ENCODE measurements at places on chromosomes 2 and 18.

DNA sequence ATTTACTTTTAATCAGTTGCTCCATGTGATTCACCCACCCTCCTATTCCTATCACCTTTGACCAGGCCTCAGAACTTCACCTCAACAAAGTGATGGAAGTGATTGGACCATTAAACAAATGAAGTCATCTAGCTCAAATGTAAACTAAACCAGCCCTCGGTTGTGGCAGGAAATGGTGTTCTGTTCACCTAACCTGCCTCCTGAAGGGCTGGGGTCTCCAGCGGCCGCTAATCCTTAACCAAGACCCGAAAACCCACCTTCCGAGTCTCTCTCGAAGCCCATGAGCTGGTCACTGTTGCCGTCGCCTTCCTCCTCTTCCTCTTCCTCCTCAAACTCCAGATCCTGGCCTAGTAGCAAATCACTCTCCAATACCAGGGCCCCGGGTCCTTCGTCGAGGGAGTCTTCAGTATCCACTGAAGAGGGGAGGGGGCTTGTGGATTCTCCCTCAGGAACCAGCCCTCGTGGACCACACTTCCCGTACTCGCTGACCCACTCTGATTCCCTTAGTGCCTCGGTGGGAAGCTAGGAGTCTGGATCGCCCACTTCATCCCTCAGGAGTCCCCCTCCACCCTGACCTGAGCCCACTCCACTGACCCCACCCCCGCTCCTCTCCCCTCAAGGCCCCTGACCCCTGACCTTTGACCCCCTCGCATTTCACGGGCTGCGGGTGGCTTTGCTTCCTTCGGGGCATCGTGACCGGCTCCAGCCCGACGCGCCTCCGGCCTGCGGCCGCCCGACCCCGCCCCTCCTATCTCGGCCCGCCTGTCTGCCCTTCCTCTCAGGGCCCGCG lies 503 bp downstream of the ZNF513 start:
- DNase-seq: no peak

DNA sequence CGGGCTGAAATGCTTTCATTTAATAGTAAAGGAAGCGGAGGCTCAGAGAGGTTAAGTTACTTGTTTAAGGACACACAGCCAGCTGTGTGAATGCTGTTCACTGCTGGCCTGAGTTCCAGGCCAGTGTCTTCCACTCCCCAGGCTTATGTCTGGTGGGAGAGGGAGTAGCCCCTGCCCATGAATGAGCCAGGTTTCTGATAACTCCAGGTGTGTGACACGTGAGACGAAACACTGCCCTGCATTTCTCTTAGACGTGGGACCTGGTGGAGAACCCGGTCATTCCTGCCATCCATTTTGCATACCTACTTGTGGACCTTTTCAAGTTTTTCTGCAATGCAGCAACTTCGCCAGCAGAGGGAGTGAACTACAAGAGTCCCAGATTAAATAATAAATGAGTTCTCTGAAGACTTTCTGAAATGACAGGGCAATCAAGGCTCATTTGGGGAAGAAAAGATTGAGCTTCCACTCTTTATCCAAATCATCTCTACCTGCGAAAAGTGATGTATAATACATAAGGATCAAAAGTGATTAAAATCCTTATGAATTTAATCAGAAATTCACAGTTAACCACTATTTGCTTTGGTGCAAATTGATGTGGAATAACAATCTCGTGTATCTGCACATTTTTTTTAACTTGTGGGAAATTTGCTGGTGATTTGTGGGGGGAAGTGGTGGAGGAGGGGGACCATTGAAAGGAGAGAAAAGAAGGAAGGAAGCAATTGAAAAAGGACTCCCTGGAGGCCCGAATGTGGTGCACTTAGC lies 79.4 kb upstream of the ASB18 start:
- DNase-seq: no peak

DNA sequence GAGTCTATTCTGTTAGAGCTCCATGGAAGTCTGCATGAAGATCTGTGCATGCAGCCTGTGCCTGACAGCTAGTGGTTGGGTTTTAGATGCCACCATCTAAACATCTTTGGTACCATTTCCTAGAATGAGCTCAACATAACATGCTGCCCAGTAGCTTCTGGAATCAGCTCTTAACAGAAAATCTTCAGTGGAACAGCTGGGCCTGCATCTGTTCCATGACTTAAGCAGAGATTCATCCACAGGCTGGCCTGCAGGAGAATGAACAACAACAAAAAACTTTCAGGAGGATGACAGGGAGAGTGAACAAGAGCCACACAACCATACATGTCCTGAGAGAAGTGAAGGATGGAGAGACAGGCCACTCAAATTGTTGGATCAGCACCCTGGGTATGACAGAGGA lies 316.6 kb downstream of the RDH14 start:
- DNase-seq: no peak

DNA sequence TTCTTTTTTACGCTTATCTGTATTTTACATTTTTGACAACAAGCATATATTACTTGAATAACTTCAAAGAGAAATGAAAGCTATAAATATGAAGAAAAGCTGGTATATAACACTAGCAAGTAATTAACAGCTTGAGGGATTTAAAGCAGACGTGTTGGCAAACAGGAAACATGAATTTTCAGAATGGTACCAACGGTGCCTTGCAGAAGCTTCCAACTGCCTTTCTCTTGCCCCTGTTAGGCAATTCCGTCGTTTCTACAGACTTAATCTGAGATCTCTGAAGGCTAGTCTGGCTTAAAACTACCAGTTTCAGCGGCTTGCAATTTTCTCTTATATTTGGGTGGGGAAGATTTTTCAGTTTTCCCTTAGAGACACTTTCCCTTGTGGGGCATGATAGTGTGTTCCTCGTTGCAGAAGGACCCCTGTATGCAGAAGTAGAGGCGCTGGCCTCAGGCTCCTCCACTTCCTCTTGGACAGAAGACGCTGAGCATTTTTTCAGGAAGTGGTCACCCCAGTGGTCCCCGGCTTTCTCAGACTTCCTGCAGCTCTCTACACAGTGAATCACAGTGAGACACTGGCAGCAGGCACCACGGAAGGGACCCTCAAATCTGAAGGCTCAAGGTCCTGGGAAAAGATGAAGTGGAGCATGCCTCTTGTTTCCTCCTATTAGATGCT lies 56.2 kb upstream of the SLC16A14 start:
- DNase-seq: no peak

DNA sequence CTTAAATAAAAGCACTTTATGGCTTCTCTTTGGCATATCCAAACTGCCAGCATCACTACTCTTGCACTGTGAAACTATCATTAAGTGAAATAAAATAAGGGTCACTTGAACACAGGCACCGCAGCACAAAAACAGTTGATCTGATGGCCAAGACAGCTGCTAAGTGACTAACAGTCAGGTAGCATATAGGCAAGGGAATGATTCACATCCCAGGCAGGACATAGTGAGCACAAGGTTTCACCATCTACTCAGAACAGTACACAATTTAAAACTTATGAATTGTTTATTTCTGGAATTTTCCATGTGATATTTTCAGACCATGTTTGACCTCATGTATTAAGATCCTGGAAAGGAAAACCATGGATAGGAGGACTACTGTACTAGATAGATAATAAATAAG lies 214.2 kb downstream of the MREG start:
- DNase-seq: no peak

- DNase-seq: no peak
These were observed 15.0 kb upstream of the KCNG2 start for GRCh38 chr18:79782566-79783308.

DNA sequence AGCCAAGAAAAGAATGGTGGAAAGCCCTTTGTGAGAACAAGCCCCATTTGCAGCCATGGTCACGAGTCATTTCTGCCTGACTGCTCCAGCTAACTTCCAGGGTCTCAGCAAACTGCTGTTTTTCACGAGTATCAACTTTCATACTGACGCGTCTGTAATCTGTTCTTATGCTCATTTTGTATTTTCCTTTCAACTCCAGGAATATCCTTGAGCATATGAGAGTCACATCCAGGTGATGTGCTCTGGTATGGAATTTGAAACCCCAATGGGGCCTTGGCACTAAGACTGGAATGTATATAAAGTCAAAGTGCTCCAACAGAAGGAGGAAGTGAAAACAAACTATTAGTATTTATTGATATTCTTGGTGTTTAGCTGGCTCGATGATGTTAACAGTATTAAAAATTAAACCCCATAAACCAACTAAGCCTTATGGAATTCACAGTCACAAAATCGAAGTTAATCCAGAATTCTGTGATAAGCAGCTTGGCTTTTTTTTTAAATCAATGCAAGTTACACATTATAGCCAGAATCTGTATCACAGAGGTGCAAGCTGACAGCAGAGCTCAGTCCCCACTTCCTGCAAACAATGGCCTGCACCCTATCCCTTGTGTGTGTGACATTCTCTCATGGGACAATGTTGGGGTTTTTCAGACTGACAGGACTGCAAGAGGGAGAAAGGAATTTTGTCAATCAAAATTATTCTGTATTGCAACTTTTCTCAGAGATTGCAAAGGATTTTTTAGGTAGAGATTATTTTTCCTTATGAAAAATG lies 26.1 kb downstream of the SLC14A1 start:
- no peak for DNase-seq
